ENCODE measurements at places on chromosomes 5 and 9.

GRCh38 chr5:80094236-80094738 lies 59.1 kb downstream of the THBS4 start:
- no peak for DNase-seq

DNA sequence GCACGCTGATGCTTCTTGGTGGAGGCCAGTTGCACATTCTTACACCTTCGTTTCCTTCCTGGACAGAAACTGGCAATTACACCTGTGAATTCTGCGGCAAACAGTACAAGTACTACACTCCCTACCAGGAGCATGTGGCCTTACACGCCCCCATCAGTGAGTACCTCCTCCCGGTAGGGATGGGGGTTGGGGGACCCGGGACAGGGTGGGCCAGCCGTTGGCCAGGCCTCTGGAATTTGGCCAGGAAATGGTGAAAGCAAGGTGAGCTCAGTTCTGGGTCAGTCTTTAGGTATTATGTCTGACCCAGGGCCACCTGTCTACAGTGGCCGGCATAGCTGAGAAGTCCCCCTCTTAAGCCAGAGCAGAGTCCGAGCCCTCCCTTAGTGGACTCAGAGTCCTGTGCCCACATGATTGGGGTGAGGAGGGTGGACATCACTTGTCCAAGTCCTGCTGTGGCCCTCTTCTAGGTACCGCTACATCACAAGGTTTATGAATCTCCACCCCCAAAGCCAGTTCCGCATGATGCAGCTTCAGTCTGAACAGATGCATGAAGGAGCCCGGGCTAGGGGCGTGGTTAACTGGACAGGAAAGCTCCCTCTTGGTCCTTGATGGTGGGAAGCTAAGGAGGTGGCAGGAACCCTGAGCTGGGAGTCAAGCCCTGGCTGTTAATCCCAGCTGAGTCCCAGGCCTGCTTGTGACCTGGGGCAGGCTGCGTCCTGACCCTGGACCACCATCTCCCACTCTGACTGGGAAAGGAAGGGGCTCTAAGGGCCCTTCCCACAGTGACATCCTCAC lies 61.3 kb downstream of the AMBP start:
- DNase-seq = no peak

- DNase-seq = peak; percentile 14
These were observed 67.0 kb downstream of the PTTG1 start for GRCh38 chr5:160488394-160489325.

- no peak for DNase-seq
These were observed 5.7 kb downstream of the CDO1 start for GRCh38 chr5:115810761-115811160.

Data from AML-193 (cell line).